ENCODE measurements at places on chromosomes 2 and 18.
A peak's percentile ranks its signal among the peaks of the same experiment; 100 is the strongest.

DNA sequence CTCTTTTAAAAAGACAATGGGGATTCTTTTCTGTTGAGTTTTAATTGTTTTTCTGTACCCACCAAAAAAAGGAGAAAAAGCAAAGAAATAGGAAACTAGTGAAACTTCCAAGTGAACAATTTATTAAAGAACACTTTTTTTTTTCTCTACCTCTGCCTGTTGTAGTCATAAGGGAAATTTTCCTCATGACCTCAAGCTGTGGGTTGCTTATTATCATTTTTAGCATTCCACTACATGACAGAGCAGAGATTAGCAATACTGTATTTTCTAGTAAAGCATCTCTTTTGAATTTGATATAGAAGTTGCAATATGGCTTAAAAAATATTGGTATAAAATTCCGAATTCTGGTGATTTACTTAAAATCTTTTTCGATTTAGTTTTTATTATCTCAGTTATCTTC is 87.9 kb upstream of the LRRTM1 start:
- no peak for DNase-seq

- DNase-seq, result no peak
Observed at GRCh38 chr2:237996021-237996593, 29.3 kb downstream of the UBE2F start.

DNA sequence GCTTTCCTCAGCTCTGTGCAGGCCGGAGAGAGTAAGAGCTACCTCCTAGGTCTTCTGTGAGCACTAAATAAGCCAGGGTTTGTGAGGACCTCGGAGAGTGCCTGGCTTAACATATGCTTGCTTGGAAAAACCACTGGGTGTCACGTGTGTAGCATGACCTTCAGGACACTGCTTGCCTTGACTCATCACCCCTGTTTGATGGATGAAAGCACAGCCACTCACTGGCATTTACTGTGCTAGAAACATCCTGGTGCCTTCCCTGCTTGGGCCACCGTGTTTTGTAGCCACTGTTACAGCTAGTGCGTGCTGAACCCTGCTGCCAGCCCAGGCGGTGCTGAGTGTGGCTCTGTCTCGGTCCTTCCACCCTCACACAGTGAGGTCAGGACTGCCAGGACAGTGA is 34.8 kb upstream of the ITM2C start:
- DNase-seq, result no peak

- DNase-seq, result no peak
Observed at GRCh38 chr2:111135910-111136297, 15.2 kb downstream of the BCL2L11 start.

DNA sequence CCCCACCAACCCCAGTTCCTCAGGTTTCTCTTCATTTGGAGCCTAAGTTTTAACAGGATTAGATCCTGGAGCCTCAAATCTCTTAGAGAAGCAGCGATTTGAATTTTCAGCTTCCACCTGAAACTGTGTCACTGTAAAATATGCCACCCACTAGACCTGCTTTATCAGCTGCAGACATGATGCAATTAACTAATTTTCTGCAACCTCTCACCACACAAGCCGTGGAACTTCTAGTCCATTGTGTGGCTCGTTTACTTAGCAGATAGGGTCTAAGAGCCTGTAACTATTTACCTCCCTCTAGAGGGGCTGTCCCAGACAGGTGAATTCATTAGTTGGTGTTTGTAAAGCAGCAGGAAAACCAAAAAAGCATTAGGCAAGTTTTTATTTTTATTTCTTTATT is 31.6 kb upstream of the FZD5 start:
- peak; percentile 62 for DNase-seq

DNA sequence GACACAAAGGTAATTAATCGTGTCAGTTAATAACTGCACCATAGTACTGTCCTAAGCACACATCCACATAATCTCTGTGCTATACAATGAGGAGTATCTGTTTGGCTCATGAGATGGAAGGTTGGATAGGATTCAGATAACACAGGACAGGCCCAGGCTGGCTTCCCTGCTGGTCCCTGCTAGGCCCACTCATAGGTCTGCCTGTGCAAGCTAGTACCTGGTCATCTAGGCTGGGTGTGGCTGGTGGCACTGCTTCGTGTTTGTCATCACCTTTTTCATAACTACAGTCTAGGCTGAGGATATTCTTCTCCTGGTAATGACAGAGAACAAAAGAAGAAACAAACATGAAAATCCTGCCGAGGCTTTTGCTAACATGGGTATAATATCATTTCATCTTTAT is 392.8 kb downstream of the TRIB2 start:
- DNase-seq, result no peak

DNA sequence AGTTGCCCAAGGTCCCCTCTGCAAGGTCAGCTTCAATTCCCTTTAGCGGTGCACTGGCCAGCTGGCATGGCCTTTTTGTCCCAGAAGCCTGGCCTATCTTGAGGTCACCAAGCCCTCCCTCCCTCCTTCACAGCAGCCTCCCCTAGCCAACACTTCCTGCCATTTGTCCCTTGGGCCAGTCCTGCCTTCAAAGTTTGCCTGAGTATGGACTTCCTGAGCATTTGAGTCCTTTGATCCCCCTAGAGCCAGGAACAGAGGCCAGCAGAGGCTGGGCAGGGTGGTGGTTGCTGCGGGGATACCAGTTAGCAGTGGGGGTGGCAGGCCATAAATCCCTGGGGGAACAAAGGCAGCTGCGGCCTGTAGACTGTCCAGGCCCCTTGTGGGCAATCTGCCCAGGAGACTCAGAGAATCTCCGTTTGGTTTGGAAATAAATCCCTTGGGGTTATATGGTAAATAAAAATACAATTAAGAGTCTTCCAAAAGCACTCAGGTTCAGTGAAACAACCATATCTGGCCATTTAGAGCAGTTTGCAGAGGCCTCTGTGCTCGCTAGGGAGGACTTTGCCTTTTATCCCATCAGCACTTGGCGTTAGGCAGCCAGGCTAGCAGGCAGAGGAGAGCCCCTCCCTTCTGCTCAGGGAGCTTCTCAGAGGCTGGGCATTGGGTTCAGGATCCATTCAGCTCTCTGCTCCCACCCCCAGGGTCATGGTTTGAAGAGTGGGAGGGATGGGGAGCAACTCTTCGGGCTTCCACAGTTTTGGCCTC is 3.1 kb upstream of the HES6 start:
- DNase-seq, result no peak

DNA sequence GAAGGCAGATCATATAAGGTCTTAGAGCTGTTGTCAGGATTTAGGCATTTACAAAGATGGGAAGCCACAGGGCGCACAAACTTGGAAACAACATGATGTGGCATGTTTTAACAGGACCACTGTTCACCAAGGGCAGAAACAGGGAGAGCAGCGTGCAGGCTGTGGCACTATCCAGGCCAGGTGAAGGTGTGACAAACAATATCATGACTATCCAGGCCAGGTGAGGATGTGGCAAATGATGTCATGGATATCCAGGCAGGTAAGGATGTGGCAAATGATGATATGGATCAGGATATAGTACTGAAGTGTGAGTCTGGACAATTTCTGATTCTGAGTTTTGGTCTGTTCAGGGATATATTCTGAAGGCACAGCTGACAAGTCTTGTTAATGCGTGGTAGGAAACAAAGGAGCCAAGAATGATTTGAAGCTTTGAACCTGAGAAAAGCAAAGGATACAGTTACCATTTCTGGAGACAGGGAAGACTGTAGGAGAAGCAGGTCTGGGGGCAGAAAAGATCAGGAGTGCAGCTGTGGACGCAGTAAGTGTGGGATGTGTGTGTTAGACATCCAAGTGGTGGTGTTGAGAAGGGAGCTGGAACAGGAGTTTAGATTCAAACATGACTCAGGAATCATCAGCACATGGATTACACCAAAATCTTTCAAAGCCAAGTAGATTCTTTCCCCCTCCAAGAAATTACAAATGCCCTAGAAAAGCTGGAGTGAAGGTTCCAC is 205.9 kb downstream of the TMEM163 start:
- no peak for DNase-seq

- no peak for DNase-seq
Observed at GRCh38 chr2:64787698-64788097, 134.0 kb upstream of the SERTAD2 start.

- DNase-seq, result no peak
Observed at GRCh38 chr2:42800981-42801380, 8.6 kb upstream of the HAAO start.

- DNase-seq, result no peak
Observed at GRCh38 chr18:28034567-28034966, 142.4 kb downstream of the CDH2 start.

- no peak for DNase-seq
Observed at GRCh38 chr2:48254839-48255238, 275.1 kb upstream of the STON1 start.

DNA sequence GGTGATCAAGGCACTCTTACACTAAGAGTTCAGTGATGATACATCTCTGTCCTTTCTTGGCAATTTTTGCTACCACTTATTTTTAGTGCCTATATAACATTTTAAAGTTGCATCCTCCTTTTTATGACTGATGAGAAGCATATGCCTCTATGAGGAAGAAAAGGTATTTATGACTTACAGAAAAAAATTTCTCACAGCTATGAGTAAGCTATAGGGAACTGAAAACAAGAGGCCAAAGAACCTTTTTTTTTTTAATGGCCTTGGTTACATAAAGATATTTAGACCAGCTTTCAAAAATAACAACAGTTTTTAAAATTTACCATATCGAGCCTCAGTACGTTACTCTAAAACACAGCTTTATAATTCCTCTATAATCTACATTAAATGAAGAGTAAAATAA is 21.3 kb downstream of the MBD5 start:
- no peak for DNase-seq

- DNase-seq, result no peak
Observed at GRCh38 chr2:113184531-113185230, 10.9 kb downstream of the PSD4 start.

- no peak for DNase-seq
Observed at GRCh38 chr2:72131371-72131891, 16.2 kb downstream of the CYP26B1 start.

DNA sequence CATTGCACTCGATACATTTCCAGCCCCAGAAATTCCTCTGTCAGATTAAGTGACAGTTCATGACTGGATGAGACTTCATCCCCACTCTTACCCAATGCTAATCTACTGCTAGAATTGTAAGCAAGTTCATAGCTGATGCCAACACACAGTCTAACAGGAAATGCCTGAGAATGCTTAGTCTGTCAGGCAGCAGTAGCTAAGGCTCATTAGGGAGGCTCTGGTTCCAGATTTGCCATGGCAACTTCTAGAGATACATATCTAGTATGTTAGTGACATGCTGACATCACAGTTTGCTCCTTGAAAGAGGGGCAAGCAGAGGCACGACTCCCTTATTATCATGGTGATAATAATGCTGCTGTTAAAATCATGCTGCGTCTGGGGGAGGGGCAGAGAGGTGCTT is 198.4 kb downstream of the RBM43 start:
- no peak for DNase-seq

DNA sequence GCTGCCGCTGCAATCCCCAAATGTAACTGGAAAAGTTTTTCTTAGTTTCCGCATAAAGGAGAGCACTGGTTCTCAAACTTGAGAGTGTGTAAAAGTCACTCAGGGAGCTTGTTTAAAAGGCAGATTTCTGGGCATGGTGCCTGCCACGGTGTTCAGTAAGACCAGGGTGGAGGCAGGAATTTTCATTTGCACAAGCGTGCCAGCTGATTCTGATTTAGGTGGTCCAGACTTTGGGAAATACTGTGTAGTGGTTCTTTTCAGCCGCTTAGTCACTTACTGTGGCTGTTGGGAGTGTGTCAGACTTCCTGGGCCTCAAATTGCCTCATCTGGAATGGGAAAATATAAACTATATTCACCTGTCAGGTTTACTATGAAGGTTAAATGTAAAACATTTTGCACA is 788 bp downstream of the ARMC9 start:
- no peak for DNase-seq

GRCh38 chr18:71554686-71555085 is 989.5 kb downstream of the CBLN2 start:
- DNase-seq, result no peak

GRCh38 chr2:118168615-118169014 is 80.3 kb downstream of the INSIG2 start:
- DNase-seq, result no peak

DNA sequence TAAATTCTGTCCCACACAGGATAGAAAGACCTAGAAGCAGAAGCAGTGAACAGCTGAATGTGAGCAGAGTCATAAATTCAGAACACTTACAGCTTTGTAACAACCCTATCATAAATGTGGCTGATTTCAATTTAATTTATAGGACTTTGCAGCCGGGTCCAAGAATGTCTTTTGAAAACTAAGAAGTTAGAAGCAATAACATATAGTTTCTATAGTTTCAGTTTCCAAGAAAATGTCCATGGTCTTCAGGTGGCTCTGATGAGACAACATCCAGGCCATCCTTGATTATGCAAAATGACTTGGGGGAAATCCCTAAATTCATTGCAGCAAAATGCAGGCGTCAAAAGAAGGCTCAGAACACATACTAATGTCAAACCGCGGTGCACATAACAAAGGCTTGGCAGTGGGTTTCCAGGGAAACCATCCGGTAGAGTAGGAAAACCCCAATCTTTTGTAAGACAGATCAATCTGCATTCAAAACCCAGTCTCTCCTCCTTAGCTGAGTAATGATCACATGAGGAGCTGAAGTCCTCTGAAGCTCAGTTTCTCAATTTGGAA is 442.2 kb upstream of the ID2 start:
- no peak for DNase-seq

- no peak for DNase-seq
Observed at GRCh38 chr2:234763002-234763873, 188.6 kb upstream of the SH3BP4 start.

- DNase-seq, result no peak
Observed at GRCh38 chr2:234864506-234864905, 87.3 kb upstream of the SH3BP4 start.

- DNase-seq, result no peak
Observed at GRCh38 chr2:15378148-15378908, 182.8 kb downstream of the NBAS start.

All from OCI-M1 (cell line).